ENCODE measurements at places on chromosomes 4 and X.

DNA sequence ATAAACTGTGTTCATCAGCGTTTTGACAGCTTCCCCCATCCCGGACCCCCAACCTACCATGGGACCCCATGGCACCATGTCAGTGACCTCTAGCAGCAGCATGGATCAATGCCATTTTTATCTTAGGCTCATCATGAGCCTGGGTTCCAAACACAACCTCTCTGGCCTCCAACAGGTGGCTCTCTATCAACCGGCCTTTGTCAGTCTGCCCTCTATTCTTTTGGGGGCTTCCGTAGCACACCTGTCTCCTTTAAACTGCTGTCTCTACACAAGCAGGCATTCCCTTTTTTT is 721 bp upstream of the TMEM150C start:
- DNase-seq: no peak

DNA sequence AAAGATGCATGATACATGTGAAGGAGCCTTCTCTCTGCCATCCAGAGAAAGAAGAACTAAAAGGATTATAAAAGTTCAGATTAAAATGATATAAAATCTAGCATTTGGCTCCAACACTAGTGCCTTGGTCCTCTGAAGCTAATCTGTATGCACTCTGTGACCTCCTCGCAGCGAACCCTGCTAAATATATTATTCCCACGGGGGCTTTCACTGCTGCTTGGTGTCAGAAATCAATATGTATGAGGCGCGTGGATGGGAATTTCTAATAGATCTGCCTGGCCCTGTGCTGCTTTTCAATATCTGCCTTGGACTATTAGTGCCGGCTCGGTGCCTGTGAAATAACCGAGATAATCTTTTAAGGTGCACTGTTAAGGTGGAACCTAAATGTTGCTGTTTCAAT is 69.7 kb downstream of the CXXC4 start:
- DNase-seq: no peak

- no peak for DNase-seq
Measured at GRCh38 chr4:164239976-164240375, 514.0 kb upstream of the SMIM31 start.

DNA sequence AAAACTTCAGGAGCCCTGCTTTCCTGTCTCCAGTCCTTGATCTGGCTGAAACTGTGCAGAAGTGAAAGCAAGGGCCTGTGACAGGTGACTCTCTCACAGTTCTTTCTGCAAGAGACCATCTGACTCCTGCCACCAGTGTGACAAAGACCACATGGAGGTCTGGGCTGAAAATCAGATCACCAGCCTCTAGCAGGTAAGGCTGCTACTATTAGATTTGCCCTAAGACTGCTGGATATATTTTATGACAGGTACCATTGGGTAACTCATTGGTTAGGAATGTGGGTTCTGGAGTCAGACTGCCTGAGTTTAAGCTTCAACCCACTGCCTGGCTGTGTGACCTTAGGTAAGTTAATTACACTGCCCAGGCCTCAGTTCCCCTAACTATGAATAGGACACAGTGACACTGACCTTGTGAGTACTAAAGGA is 163.3 kb upstream of the SLC7A11 start:
- no peak for DNase-seq

DNA sequence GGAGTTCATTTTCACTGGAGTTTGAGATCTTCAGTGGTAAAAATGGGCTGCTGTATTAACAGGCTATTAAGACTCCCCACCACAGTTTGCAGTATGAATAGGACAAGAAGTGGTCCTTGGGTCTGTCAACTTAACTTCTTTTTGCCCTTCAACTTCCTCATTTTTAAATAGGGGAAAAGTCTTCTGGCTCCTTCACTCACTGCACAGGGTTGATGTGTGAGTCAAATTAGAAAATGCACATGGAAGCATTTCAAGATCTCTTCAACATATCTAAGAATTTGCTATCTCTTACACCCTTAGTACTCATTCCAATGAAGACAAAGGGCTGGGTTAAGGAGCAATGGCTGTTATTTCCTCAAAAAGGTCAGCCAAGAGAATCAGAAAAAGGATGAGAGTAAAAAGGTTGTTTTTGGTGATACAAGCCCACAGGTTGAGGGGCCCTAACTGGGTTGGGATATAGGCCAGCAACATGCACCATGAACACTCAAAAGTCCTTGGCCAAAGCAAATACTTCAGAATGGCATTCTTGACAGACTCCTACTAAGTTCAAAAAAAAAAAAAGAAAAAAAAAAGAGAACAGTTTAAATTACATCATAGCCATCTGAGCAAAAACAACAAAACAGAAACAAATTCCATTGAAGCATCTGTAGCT is 13.4 kb downstream of the PDE5A start:
- DNase-seq: no peak

DNA sequence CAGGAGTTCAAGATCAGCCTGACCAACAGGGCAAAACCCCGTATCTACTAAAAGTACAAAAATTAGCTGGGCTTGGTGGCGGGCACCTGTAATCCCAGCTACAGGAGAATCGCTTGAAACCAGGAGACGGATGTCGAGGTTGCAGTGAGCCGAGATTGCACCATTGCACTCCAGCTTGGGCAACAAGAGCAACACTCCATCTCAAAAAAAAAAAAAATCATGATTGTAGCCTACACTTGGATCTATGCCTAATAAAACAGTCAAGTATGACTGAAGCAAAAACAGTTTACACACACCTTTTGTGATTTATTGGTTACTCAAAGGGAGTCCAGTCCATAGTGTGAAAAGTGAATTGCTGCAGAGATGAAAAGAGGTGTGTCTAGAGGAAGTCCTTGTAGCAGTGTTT is 34.7 kb upstream of the TASL start:
- no peak for DNase-seq

DNA sequence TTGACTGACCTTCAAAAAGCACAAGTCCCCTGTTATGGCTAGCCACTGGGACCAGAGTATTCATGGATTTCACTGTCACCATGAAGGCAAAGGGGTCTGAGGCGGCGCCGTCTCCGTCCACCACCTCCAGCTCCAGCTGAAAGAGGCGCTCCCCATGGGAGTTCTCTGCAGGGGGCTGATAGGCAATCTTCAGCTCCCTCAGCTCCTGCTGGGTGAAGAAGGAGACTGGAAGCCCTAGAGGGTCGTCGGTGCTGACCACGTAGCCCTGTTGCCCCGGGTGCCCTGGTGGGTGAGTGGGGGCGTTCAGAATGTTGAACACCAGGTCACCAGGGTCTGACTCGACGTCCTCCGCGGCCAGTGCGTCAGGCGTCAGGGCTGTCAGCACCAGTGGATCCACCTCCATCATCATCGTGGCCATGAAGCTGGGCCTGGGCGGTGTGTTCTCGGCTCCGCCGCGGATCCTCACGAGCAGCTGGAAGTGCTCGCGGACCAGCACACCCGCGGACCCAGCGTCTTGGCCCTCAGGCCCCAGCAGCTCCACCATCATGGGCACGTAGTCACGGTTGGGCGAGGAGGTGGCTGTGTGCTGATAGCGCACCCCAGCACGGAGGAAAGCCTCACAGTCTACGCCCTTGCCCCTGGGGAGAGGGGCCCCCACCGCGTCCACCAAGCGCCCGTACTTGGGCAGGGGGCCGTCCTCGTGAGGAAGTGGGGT is 987 bp downstream of the FREM3 start:
- no peak for DNase-seq

GRCh38 chr4:60865273-60865672 is 334.9 kb upstream of the ADGRL3 start:
- no peak for DNase-seq

DNA sequence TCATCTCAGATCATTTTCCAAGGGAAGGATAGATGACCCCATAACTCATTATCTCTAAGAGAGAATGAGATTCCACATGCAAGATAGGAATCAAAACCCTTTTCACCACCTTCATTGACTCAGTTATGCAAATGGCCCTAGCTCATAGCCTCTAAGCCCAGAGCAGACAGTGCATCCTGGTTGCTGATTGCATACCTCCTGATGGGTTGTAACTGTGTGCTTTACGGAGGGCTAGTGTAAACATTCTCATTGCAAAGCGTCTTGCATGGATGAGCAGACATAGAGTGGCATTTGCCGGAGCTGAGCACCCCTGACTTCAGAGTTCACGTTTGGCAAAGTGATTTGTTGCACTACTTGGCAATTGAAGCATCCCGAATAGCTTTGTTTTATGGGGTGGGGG is 151.0 kb downstream of the VCX3A start:
- no peak for DNase-seq

DNA sequence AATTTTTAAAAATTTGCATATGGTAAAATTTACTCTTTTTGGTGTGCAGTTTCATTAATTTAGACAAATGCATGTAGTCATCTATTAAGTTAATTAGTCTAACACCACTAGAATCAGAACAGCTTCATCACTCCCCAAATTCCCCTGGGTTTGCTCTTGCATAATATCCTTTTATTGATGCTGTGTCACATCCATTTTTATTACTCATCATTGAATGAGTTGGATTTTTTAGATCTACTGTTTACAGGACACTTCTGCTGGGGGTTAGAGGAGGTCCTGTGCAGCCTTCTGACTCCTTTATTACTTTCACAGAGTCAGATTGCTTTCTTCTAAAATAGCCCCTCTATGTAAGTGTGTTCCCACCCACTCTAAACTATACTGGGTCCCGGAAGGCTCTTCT is 65.9 kb downstream of the MTHFD2L start:
- no peak for DNase-seq

- no peak for DNase-seq
Measured at GRCh38 chr4:538542-539142, 37.5 kb downstream of the TMEM271 start.

DNA sequence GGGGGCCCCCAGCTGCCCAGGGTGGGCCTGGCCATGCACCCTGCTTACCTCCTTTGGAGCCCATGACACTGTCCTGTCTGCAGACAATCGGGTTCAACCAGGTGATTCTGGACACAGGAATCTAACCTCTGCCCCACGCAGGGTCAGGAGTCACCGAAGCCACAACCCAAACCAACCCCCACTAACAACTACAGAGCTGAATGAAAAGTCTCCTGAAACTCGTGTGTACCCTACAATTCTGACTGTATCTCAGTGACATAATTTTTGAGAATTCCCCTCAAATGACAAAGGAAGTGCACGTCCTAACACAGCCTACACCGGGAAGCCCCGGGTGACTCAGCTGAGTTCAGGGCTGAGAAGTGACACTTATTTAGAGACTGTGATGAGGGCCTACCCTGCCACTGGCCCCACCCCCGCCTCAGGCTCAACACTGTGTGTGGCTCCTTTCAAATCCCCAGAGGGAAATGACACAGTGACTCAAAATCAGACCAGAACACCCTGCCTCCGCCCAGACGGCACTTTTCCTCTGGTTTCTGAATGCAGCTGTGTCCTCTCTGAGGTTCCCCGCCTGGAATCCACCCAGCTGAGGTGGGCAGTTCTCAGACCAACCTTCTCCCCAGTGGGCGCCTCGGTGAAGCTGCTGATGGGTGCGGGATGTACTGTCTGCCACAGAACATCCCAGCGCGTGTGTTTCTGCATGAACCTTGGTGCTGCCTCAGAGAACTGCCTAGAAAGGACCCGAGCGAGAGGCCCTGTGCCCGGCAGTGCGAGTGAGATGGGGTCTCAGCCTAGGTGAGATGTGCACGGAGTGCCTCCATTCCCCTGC is 9.9 kb downstream of the TNIP2 start:
- peak; percentile 68 for DNase-seq

DNA sequence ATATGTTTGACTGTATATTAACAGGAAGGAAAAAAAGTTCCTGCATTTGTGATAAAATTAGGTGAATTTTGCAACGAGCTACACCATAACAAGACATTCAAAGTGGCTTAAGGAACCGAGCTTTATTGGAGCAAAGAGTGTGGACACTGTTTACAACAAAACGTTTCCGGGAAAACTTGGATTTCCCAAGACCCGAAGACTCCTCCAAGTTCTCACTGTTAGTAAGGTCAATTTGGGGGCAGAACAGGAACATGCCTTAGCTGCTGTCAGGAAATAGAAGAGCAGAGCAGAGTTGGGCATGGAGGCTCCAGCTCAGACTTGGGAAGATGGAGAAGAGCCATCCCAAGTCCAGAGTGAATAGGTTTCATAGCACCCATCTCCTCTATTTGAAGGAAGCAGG is 16.5 kb downstream of the ADH6 start:
- DNase-seq: no peak

DNA sequence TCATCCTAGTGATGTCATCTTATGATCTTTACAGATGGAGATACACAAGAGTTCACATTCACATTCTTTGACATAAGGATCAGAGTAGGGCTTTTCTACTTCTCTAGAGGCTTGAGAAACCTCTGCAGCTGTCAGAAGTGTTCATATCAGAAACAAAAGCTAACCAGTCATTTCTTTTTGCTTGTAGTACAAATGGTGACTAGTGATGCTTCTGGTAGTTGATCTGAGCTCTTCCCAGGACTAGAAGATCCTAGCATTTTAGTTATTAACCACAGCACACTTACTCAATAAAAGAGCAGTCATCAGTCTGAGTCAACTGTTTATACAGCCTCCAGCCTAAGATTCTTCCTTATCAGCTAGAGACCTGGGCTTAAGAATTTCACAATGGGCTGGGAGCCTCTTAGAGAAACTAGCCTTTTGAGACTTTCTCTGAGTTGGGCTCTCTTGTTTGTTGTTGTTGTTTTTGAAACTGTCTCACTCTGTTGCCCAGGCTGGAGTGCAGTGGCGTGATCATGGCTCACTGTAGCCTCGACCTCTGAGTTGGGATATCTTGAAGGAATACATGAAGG is 84.1 kb downstream of the TMEM164 start:
- no peak for DNase-seq

DNA sequence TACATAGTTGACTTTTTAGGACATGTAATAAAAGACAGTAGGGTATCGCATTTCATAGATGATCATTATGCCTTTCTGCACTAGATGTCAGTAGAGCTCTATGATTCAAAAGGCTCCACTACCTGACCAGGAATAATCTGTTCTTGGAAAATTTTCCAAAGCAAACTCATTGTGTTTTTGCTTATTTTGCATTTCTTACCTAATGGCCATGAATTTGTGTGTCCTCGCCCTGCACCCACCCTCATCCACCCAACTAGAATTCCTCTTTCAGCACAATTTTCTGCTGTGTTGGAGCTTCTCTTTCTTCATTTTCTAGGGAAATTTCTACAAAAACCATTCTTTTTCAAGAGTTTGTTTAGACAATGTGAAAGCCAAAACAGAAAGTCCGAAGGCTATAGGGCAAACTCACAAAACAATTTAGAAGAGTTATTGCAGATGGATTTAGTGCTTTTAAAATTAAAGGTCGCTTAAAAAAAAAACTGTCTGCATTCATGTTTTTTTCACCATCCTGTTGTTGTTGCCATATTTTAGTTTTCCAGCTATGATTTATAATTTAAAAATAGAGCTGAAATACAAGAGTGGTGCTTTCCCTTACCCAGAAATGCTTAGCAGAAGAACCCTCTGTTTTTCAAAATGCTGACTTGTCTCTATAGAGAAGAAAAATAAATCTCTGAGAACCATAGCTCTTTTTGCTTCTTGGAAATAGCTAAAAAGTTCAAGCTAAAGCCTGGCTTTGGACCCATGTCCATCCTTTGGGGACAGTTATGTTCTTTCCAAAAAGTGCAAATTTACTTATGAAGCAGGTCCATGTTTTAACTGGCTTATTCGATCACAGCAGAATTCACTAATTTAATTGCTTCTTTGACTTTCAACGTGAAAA is 183.7 kb downstream of the SPATA18 start:
- no peak for DNase-seq

- no peak for DNase-seq
Measured at GRCh38 chr4:93065790-93066189, 762.0 kb downstream of the GRID2 start.

GRCh38 chrX:11431786-11432185 is 138.6 kb downstream of the AMELX start:
- no peak for DNase-seq
